ENCODE measurements at places on chromosomes 2 and 18.

- no peak for DNase-seq
These were observed 4.6 kb upstream of the BOK start for GRCh38 chr2:241553981-241554380.

GRCh38 chr2:7377916-7378569, 460.8 kb downstream of the RNF144A start:
- no peak for DNase-seq

- no peak for DNase-seq
These were observed 11.4 kb downstream of the FOSL2 start for GRCh38 chr2:28404086-28404485.

DNA sequence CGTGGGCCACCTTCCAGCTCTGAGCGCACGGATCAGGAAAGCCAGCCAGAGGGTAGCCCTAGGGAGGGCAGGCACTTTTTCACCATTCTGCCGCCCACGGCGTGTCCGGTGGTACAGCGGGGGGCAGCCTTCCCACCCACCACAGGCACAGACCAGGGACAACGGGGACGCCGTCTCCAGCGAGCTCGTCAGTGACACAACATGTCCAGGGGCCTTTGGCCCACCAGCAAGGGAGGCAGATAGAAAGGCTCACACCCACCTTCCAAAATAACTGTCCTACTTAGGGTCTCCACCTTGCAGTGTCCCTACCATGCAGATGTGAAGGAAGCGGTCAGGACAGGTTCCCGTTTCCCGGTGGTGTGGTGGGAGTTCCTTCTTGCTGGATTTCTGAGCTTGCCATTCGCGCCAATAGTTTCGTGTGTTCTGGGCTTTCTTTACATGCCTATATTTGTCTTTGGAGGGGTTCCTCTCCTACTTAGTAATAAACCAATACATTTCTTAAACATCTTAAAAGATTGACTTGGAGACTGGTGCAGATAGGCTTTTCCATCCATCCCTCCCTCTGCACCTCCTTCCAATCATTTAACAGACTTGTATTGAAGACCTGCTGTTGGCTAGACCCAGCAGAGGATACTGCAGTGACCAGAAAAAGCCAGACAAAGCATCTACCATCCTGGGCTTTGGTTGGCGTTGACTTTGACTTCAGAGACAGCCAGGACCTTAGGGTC, 872 bp downstream of the ASB1 start:
- DNase-seq, result no peak

DNA sequence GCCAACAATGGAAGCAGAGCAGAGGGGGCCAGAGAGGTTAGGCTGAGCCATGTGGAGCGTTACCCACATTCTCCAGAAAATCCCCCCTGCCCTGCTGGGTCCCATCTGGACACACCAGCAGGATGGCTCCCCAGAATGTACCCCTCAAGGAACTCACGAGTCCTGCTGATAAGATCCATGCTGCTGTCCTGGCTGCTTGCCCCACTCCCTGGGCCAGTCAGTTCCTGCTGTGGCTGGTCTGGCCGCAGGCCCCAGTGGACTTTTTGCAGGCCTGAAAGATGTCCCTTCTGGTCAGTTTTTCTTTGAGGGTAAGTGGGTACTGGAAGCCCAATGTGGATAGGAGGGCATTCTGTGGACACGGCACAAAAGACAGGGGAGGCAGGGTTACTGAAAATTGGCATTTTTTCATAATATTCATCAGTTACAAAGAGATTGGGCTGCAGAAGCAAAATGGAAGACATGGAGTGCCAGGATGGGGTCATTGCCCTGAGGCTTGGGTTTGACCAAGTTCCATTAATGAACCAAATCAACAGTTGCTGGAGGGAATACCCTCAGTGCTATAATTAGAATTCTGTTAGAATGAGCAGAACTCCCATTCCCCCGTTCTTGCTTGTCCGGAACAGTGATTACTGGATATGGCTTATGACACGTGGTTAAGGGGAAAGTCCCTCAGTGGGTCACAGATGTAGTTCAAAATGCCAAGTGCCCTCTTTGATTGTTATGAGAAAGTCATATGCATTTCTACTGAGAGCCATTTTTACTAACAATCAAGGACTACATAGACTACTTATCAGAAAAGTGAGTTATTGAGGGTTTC, 38.7 kb downstream of the SLC4A5 start:
- DNase-seq, result no peak

DNA sequence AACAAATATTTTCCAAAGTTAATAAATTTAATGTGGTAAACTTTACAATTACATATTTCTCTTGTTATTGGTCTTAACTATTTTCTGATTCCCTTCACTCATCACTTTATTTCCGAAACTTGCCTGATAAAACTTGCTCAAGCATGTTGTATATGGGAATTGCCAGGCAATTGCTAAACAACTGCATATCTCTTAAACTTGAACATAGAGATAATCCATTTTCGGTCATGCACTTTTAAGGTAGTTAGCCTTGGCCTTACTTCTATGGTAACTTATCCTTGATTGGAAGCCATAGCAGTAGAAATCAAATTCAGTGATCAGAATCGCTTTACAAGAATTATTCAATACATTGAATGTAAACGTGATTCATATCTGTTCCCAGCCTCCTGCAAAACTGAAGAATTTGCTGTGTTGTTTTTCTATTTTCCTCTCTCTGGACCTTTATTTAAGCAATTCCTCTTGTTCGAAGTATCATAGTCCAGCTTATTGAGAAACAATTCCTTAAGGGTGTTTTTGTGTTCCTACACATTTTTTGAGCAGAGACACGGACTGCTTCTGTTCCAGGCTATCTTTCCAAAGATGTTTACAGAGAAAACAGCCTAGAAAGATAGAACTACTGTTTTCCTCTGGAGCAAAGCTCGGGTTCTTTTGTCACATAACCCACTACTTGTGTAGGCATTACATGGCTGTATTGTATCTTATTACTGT, 674.3 kb downstream of the IRS1 start:
- no peak for DNase-seq

DNA sequence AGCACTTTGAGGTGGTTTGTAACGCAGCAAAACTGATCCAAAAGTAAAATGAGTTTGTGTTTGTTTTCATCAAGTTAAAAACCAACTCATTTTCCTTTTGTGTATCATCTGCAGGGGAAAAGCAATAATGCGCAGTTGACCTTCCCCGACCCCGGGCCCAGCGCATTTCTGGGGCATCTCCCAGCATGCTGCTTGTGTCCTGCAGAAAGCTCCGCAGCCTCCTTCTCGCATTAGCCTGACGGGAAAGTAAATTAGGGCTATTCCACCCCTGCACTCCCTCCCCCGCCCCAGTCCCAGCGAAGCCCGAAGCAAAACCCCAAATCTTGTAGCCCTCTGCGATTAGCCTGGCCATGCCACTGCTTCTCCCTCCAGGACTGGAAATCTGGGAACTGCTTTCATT, 82.0 kb upstream of the PPM1B start:
- no peak for DNase-seq

- no peak for DNase-seq
These were observed 234.0 kb downstream of the ZNF407 start for GRCh38 chr18:74831571-74832250.

GRCh38 chr2:85143463-85144082, 10.4 kb downstream of the TCF7L1 start:
- DNase-seq, result no peak

DNA sequence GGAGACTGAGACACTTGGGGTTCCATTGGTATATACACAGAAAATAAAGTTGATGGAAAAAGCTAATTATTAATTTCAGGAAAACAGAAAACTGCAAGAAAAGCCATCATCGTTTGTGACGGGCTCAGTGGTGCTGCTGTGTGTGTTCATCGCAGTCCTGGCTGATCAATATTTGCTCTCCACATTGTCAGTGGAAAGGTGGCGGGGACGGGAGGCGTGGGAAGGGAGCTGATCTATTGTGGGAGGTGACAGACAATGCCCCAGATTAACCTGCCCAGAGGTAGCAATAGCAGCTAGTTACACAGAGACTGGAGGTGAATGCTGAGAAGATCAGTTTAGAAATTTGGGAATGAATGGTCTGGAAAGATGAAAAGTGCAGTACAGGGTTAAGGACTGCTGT, 50.0 kb upstream of the CTDP1 start:
- DNase-seq, result no peak

GRCh38 chr2:59856391-59856790, 697.1 kb downstream of the BCL11A start:
- DNase-seq, result no peak

GRCh38 chr2:86442642-86443005, 1.5 kb downstream of the KDM3A start:
- peak; percentile 59 for DNase-seq

- no peak for DNase-seq
These were observed 1.6 kb upstream of the RMDN2 start for GRCh38 chr2:37923308-37924055.

- no peak for DNase-seq
These were observed 487.5 kb downstream of the IRS1 start for GRCh38 chr2:226312155-226312554.

- no peak for DNase-seq
These were observed 293.7 kb upstream of the RND3 start for GRCh38 chr2:150781142-150781541.

DNA sequence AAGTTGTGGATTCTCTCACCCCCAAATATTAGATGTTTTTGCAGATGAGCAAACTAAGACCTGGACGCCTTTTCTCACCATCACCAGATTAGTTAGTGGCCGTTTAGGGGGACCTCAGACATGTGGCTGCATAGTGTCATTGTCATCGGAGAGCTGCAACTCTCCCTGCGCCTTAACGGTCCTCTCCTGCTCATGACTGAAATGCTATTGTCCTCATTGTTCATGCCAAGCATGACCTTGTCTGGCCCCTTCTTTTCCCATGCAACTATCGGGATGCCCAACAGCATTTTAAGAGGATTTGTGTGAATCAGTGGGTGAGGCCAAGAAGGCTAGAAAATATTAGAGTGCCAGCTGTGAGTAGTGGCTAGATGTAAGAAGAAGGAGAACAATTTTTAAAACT, 174.2 kb downstream of the SOCS6 start:
- DNase-seq, result no peak

GRCh38 chr2:29518010-29518409, 402.8 kb downstream of the CLIP4 start:
- no peak for DNase-seq

GRCh38 chr2:149223472-149224095, 106.8 kb upstream of the LYPD6 start:
- DNase-seq, result no peak

DNA sequence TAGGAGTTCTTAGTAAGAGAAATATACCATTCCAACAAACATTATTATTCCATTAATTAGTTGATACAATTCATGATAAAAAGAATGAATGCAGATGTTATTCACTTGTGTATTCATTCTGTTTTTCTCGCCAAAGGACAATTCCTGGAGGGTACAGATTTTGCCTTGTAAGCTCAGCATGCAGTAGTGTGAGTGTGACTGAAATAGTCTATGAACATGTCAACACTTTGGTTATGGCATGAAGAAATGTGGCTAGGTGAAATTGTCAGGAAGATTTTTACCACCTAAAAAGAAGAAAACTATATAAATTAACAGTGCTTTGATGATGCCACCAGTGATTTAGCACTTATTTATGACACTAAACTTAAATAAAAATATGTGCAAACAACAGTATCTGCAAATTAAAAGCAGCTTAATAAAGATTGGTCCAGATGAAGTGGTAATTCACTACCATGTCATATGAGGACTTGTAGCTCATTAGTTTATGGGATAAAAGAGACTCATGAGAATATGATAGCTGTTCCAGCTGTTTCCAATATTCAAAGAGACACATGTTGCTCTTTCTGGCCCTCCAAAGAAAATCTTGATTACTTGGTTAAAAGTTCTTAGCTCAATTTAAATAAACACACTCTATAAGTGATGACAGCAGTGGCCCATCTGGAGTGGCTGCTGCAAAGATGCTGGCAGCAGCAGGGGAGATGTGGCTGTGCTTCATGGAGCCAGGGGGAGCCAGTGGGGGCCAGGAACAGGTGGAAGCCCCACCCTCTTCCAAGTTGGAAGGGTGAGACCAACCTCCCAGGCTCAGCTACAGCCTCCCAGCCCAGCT, 165.0 kb downstream of the CDH19 start:
- no peak for DNase-seq

- DNase-seq, result no peak
These were observed 437.9 kb upstream of the UBE2E3 start for GRCh38 chr2:180542511-180542910.

GRCh38 chr2:100453853-100454252, 16.4 kb upstream of the NMS start:
- DNase-seq, result no peak

GRCh38 chr2:30899516-30900054, 92.3 kb upstream of the CAPN13 start:
- no peak for DNase-seq

GRCh38 chr2:220064111-220065030, 436.9 kb downstream of the SLC4A3 start:
- no peak for DNase-seq

GRCh38 chr18:12886498-12887126, 2.6 kb upstream of the PTPN2 start:
- no peak for DNase-seq
